ENCODE measurements at places on chromosomes 1 and 21.

- DNase-seq: no peak
Observed at GRCh38 chr1:110480356-110481096, 29.6 kb downstream of the PROK1 start.

DNA sequence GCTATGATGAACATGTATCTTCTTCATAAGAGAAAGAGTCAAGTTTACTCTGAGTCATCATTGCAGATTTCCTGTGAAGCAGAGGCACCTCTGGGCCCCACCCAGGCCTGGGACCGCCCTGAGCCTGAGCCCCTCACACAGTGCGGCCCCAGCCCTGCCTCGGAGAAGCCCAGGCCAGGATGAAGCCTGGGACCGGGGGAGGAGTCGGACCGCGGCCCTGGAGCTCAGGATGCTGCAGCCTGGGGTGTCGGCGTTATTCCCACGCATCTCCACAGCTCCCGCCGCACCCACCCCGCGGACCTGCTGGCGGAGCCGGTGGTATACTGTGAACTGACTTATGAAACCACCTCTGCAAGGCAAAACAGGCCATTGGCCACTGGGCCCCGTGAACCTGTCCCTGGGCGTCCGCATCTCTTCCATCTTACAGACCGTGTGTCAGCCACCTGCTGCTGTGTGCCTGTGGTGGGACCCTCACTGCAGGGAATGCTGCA lies 2.4 kb upstream of the COL6A1 start:
- DNase-seq: no peak

- no peak for DNase-seq
Observed at GRCh38 chr1:152461544-152461943, 47.5 kb upstream of the CRNN start.

DNA sequence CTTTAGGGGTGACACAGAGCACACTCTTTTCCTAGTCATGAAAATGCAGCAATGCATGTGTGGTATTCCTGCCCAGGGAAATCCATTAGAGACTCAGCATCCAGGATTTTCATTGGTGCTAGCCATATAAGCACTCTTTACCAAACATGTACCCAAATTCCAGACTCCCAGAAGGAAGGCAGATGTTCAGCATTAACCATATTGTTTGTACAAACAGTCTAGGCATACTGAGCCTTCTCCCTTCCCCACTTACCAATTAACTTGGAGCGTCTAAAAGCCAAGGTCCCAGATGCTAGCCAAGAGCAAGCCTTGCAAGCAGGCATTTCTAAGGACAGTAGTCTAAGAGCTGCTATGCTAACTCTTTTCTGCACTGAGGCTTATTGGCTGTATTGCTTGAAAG lies 27.9 kb downstream of the ZBED6 start:
- no peak for DNase-seq

DNA sequence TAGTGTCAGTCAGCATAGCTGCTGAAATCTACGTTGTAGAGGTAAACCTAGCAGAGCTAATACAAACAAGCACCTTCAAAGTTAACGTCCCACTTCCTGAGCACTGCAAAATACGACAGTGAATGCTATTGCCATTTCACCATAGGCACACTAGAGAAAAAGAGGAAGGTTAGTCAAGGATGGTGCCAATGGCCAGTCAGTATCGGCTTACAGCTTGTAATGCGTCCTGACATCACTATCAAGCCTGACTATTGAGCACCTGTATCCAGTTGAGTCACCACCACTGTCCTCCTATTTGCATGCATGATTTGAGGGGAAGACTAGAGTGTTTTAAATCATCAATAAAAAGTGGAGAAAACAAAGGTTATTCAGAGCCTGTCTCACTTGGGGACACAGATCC lies 34.4 kb downstream of the NUCKS1 start:
- DNase-seq: no peak

DNA sequence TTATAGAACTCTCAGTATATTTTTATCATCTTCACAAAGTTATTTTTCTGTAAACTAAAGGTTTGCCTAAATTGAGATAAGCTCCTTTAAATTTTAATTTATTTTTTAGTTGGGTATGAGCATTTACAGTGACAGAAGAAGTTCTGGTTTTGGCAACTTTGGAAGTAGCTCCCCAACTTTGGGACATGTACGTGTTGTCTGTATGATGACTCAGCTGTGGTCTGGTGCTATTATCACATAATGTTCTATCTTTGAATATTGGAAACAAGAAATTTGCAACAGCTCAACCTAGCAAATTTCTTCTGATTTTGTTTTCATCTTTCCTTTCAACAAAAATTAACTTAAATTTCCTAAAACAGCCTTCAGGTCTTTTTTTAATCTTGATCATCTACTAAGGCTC lies 46.6 kb upstream of the C1orf105 start:
- DNase-seq: no peak

- no peak for DNase-seq
Observed at GRCh38 chr1:152725261-152725660, 17.3 kb downstream of the LCE4A start.

- no peak for DNase-seq
Observed at GRCh38 chr1:174447866-174448530, at the start of gene GPR52. GPR52 (plus strand) TSS chr1:174447964; CDS start chr1:174448112, 148 bp downstream.

DNA sequence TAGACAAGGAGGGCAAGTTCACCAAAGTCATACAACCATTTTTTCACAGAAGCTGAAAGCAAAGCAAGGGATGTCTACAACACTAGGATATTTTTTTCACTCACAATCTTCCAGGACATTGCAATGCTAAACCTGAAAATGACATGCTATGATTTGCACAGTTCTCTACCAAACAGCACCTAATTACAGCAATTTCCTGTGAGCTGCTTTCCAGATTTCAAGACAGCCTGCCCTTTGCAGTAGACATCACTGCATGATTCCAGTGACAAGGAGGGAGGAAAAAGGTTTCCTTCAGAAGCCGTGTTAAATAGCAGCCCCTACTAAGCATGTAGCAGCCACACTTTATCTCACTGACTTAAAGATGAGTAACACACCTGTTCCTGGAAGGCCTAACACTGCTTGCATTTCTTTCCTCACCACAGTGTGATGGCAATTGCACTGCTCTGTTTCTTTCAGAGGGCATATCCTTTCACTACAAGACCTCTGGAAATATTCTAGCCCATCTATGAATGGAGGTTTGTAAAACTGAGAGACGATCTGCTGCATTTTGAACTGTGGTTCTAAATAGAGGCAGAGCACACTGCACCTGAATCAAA lies 97.1 kb downstream of the DUSP10 start:
- no peak for DNase-seq

GRCh38 chr21:32712043-32712442 lies 15.8 kb downstream of the SYNJ1 start:
- DNase-seq: no peak

DNA sequence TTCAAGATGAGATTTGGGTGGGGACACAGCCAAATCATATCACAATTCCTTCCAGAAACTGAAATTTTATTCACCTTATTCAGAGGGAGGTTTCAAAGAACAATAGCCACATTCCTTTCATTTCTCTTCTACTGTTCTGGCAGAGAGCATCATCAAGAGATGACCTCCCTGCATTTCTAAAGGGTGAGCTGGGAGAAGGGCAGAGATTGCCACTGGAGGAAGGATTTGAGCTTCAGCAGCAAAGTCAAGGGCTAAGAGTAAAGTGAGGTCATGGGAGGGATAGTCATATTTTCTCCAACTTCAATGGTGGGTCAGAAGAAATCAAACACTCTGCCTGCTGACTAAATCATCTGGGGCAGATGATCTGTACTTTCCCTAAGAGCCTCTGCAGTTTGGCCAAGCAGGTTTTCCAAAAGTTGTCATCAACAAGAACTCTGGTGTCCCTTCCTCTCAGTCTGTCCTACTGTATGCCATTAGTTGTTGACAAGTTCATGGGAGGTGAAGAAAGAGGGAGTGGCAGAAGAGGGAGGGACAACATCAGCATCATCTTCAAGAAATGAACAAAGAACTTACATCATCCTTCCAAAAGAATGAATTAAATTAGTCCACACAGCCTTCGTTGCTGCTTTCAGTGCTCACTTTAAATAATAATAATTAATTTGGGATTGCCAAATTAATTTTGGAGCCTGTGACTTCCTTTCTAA lies 298.3 kb downstream of the ASTN1 start:
- no peak for DNase-seq

GRCh38 chr1:231338270-231339128 lies at the start of gene SPRTN:
SPRTN (plus strand) TSS chr1:231338293; CDS start chr1:231338384, 91 bp downstream.
- no peak for DNase-seq

GRCh38 chr1:80989455-80989854 lies 811.3 kb upstream of the ADGRL2 start:
- no peak for DNase-seq

DNA sequence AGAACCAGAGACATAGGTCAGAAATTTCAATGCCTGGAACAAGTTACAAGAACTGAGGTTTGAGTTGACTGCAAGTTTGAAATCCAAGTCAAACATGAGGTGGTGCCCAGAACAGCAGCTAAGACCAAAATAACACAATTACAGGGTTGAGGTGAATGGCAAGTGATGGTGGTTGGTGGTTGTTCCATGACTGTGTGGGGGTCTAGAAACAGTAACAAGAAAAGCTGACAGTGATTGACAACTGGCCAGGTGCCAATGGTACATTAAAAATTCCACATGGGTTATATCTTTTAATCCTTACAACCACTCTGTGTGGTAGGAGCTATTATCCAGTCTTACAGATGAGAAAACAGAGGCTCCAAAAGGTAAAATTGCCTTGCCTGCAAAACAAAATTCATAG lies 32.0 kb downstream of the RIMS3 start:
- no peak for DNase-seq

GRCh38 chr1:182015360-182015759 lies 46.2 kb downstream of the ZNF648 start:
- DNase-seq: no peak

- DNase-seq: no peak
Observed at GRCh38 chr1:5810553-5811270, 181.5 kb downstream of the NPHP4 start.

DNA sequence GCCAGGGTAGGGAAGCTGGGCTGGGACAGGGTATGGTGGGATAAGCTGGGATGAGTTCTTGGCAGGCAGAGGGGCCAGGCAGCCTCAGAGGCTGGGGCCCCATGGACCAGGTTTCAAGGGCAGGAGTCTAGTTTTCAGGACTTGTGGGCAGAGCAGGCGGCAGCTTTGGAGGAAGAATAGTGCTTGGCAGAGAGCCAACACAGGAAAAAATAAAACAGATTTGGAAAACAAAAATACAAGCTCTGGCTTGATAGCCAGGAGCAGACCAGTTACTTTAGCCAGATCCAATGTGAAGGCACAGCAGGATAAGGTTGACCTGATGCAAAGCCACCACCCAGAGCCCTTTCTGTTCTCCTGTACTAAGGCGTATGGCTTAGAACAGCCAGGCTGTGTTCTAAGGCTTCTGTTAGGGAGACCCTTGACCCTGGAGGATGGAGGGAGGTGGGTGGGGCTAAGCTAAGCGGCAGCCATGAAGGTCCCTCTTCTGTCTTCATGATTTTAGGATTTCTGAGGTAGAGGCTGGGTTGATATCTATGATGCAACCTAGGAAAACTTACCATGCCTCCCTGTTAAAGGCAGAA lies 5.5 kb downstream of the TRAF5 start:
- DNase-seq: no peak

DNA sequence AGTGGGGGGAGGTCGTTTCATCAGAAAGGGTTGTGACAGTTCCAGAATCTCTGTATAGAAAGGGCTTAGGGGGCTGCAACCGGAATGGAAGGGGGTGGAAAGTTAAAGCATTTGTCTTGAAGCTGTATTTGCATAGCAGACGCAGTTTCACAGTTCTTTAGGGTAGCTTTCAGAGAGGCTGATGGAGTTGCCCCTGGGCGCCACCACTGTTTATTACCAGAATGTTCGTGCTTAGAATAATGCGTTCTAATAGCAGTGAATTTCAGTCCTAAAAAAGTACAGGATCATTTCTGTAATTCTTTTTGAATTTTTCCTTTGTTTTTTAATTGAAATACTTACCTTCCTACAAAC lies 1.3 kb downstream of the EXO1 start:
- no peak for DNase-seq

DNA sequence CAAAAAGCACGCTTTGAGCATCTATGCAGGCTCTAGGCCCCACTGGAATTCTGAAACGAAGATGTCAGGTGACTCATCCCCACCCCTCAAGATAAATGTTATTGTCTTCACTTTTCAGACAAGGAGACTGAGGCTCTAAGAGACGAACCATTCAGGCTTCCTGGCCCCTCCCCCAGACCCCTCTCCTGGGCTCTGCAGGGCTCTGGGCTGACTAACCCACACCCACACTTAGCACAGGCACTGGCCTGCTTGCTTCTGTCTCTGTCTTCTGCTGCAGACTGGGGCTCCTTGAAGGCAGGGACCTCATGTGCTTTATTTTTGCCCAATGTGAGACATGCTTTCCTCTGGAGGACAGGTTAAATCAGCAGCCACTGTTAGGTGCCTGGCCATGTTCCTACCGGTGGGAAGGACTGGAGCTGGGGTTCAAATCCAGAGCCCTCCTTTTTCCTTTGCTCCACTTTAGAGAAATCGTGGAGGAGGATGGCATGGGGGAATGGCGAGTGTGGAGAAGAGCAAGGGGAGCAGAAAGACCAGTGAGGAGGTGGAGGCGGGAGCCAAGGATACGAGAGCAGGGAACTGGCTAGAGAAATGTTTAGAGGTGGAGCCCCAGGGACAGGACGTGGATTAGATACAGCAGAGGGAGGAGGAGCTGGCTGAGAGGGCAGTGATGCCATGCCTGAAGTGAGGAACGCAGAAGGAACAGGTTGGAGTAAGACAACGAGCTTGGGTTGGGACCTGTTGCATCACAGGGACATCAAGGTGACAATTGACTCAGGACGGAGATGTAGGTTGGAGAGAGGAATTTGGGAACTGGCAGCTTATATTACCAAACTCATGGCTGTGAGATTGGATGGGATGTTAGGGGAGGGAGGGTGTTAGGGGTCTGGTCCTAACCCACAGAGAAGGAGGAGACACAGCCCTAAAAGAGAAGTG lies 1.7 kb downstream of the TMEM125 start:
- no peak for DNase-seq

GRCh38 chr1:156682166-156682890 lies 5.1 kb upstream of the NES start:
- no peak for DNase-seq

GRCh38 chr1:61079898-61080336 lies 2.4 kb upstream of the NFIA start:
- no peak for DNase-seq

- no peak for DNase-seq
Observed at GRCh38 chr1:82582347-82582746, 781.6 kb downstream of the ADGRL2 start.

- DNase-seq: no peak
Observed at GRCh38 chr1:25844536-25845337, 14.5 kb downstream of the AUNIP start.

DNA sequence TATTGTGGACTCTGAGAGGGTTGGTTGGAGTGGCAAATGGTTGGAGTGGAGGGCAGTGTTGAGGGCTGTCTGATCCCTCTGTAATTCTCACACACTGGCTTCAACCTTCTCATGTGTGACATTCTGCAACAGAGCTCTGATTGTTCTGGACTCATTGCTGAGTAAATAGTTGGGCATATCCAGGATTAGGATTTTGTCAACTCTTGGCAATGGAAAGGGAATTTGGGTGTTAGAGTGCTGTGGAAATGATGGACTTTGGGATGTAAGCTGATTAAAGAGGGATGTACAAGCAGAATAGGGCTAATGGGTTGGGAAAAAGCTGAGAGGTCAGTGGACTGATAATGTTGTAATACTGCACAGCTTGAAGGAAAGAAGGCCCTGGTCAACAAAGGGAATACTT lies 16.5 kb downstream of the TLCD4 start:
- DNase-seq: no peak

GRCh38 chr1:66247415-66248208 lies 286.3 kb upstream of the SGIP1 start:
- DNase-seq: no peak
